ENCODE measurements at places on chromosomes 12 and 14.

DNA sequence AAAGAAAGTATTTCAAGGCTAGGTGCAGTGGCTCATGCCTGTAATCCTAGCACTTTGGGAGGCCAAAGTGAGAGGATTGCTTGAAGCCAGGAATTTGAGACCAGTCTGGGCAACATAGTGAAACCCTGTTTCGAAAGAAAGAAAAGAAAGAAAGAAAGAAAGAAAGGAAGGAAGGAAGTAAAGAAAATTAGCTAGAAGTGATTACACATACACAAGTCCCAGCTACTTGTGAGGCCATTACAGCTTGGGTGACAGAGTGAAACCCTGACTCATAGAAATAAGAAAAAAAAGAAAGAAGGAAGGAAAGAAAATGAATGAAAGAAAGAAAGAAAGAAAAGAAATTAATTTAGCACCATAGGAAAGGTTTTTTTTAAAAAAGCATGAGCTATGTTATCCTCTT, 33.3 kb upstream of the PPP1CC start:
- DNase-seq, result no peak

- DNase-seq, result no peak
Observed at GRCh38 chr12:109448272-109448671, 28.8 kb downstream of the KCTD10 start.

DNA sequence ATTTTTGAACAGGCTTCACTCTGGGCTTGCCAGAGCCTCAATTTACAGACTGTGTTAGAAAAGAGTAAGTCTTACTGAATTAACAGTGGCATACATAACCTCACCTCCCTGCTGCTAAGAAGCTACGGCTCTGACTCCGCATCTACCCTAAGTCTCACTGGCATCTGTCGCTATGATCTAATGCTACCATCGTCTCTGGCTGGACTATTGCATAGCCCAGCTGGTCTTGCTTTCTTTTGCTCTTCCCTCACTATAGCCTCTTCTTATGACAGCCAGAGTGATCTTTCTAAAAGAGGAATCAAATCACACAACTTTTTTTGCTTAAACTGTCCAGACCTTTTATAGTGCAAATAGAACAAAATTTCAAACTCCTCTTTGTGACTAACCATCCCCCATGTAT, 81.1 kb downstream of the SLC24A4 start:
- no peak for DNase-seq

DNA sequence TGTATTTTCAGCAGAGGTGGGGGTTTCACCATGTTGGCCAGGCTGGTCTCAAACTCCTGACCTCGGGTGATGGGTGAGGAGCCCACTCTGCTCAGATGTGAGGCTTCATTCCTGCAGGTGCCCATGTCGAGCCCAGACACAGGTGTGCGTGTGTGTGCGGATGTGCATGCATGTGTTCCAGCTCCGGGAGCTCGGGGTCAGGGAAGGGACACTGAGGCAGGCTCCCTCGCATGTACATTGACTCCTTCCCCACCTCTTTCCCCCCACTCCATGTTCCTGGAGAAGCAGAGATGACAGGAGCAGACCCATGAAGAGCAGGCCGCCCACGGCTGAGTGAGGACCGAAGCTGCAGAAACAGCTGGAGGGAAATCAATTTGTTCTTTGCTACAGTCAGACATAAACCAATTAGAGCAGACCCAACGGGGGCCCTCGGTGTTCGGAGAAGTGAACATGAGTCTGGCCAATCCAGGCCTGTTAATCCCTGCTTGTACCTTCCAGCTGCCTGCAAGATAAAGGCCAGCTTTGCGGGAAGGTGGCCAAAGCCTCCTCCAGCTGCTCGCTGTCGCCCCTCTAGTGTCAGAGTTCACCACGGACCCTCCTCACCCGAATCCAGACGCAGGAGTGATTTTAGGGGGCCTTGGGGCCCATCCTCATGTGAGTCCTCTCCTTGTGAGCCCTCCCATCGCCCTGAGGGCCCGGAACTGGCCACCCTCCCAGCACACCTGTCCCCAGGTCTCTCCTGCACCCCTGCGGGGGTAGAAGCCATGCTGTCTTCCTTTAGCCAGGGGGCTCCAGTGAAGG, 321.0 kb upstream of the RTL1 start:
- no peak for DNase-seq
